ENCODE measurements at places on chromosomes 6 and 20. TPM values are rescaled to one million over a fixed set of nuclear protein-coding genes. Genes with fewer than 3 reads are reported as not detected.

RAD21L1 gene
- 0.09 TPM for total RNA-seq

GSS gene
- total RNA-seq, result 58.9 TPM

WFDC6 gene
- total RNA-seq, result not detected

NRN1 gene
- 0.74 TPM for total RNA-seq

WDR27 gene
- 14.6 TPM for total RNA-seq

RSPO3 gene
- total RNA-seq, result 91.7 TPM

NKX2-4 gene
- not detected for total RNA-seq

FKBP1C gene
- total RNA-seq, result 2.3 TPM

SLC17A5 gene
- total RNA-seq, result 11.0 TPM

PRDM13 gene
- total RNA-seq, result 0.93 TPM

VARS2 gene
- 13.2 TPM for total RNA-seq

PSMB9 gene
- 17.4 TPM for total RNA-seq

OLIG3 gene
- not detected for total RNA-seq

CYP39A1 gene
- total RNA-seq, result 0.09 TPM

CCN2 gene
- total RNA-seq, result 42.3 TPM

RAET1L gene
- 0.40 TPM for total RNA-seq

DNMT3B gene
- 4.0 TPM for total RNA-seq

LHFPL5 gene
- total RNA-seq, result not detected

FOXA2 gene
- total RNA-seq, result 16.4 TPM

RNF8 gene
- total RNA-seq, result 22.3 TPM

FAM209A gene
- total RNA-seq, result 0.17 TPM

NOX3 gene
- total RNA-seq, result not detected

MOCS1 gene
- total RNA-seq, result 2.0 TPM

CDKAL1 gene
- 4.0 TPM for total RNA-seq

MAS1 gene
- not detected for total RNA-seq

ID4 gene
- 1.4 TPM for total RNA-seq

PDE10A gene
- 36.1 TPM for total RNA-seq

GPR63 gene
- 0.60 TPM for total RNA-seq

TRIM15 gene
- total RNA-seq, result 0.09 TPM

CRISP2 gene
- not detected for total RNA-seq

PDE7B gene
- 1.4 TPM for total RNA-seq

HNF4A gene
- total RNA-seq, result 11.9 TPM

ARHGAP40 gene
- 0.02 TPM for total RNA-seq

BPIFB1 gene
- total RNA-seq, result not detected

TBP gene
- total RNA-seq, result 14.8 TPM

DDAH2 gene
- total RNA-seq, result 33.4 TPM

KCNK17 gene
- not detected for total RNA-seq

REM1 gene
- total RNA-seq, result 0.23 TPM

BNIP5 gene
- total RNA-seq, result not detected

All from A549 treated with CORT108297 at 1 μM for 4 hours (cell line).